CD4-positive, alpha-beta T cell (primary cell): ENCODE measurements at places on chromosomes 3 and 15. TPM values are rescaled to one million over a fixed set of nuclear protein-coding genes. Genes with fewer than 3 reads are reported as not detected.

DNA sequence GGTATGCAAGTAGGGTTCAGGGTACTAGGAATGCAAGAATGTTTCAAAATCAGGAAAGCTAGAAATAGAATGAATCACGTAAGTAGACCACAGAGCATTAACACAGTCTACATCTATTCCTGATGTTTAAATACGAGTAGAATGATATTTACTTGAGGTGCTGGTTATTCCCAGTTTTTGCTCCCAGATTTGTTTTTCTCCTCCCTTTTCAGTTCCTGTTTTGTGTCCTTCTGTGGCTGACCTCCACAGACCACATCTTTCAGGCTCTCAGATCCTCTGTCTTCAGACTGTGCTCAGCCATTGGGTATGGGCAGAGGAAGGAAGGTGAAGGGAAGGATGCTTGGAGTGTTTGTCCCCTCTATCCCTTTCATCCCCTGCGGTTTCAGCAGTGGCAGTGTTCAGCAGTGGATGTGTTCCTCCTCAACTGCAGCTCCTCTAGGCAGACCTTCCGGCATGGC, 276.6 kb downstream of the ZNF621 start:
- no peak for DNase-seq

GOLGA8R gene
- 1.5 TPM for total RNA-seq

RPL39L gene
- 1.7 TPM for total RNA-seq

DNA sequence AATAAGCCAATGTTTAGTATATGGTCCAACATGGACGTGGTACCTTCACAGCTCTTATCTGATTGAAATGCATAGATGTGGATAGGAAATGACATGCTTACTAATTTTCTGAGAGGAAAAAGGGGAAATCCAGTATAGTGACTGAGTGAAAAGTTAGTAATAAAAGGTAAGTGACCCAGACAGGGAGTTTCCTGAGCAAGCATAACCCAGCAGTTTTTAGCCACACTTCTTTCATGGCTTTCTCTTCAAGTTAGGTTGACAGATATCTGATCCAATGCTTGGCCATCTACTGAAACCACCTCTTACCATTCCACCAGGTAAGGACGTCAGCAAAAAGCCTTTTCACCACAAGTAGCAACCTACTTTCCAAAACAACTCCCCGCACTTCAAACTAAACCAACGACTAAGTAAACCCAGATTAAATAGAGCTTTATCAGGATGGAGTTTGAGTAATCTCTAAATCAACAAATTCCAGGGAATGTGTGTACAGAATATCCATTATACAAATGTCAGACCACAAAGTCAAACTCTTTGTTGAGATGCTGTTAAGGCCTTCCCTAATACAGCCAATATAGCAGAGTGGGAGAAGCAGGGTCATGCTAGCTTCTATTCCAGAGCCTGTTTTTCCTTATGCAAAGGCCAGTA, 329.7 kb downstream of the RORA start:
- DNase-seq: peak; percentile 75
